Cerebellar cortex (tissue), 1 donor: ENCODE measurements at places on chromosomes 5 and 9.

GRCh38 chr5:169251333-169252084 lies 49.4 kb downstream of the SLIT3 start:
- DNase-seq, result peak; percentile 95

GRCh38 chr9:16329671-16330113 lies 540.8 kb downstream of the BNC2 start:
- no peak for DNase-seq

- DNase-seq, result no peak
Observed at GRCh38 chr5:44983006-44983405, 174.3 kb downstream of the MRPS30 start.

- peak; percentile 85 for DNase-seq
Observed at GRCh38 chr5:76273206-76273885, 129.7 kb upstream of the IQGAP2 start.

GRCh38 chr5:140317859-140318258 lies 15.0 kb upstream of the PFDN1 start:
- no peak for DNase-seq

GRCh38 chr5:177175336-177175735 lies 41.8 kb downstream of the NSD1 start:
- DNase-seq, result no peak

- no peak for DNase-seq
Observed at GRCh38 chr9:7859701-7860334, 60.2 kb upstream of the DMAC1 start.

DNA sequence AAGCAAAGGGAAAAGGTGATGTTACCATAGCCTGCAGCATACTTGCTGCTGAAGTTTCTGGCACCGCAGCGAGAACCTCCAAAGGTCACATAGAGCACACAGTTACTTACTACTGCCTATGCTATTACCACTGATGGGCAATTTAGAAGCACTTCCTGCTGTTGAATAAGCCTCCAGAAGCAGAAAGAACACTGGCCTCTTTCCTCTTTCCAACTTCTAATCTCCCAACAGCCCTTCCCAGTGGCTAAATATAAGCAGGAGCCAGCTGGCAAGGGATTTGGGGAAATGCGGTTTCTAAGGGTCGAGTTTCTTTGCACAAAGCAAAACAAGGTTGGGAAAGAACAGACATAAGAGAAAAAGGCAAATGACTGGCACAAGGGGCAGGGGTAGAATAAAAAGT lies 669.2 kb upstream of the ACO1 start:
- no peak for DNase-seq

- no peak for DNase-seq
Observed at GRCh38 chr5:17463653-17464052, 34.4 kb upstream of the TAF11L2 start.

DNA sequence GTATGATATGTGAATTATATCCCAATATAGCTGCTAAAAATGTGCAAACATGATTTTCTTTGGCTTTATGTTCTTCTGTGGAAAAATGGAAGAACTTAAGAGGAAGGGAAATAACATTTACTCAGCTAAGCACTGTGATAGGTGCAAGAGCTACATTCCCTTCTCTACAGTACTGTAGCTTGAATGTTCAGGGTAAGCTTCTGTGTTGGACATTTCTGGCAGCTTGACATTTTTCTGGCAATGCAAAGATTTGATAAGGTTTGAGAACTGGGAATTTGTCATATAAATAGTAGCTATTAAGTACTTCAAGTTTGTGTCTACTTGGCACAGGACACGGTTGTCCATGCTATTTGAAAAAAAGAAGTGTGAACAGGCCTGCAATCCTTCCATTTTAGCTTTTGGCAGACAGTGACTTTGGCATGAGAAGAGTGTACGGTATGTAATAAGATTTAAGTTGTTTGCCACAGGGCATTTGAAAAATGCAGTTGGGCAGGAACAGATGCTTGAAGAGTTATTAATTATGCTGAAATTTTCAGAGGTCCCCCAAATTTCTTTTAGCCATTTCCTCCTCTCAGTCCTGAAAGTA lies 77.6 kb downstream of the KIF4B start:
- DNase-seq, result no peak

GRCh38 chr5:168992687-168993086 lies 308.3 kb downstream of the SLIT3 start:
- DNase-seq, result no peak

DNA sequence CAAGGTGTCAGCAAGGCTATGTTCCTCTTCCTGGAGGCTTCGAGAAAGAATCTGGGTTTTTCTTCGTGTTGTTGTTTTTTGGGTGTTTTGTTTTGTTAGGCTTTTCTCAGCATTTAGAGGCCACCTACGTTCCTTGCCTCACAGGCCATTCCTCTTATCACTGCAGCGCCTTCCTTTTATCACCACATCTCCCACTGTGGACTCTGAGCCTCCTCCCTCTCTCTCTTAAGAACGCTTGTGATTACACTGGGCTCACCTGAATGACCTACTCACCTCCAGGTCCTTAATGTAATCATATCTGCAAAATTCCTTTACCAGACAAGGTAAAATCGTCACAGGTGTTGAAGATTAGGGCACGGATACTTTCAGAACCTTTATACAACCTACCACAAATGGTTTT lies 340.8 kb downstream of the DTWD2 start:
- DNase-seq, result no peak

- DNase-seq, result peak; percentile 28
Observed at GRCh38 chr5:154972476-154973080, 31.7 kb downstream of the MRPL22 start.

DNA sequence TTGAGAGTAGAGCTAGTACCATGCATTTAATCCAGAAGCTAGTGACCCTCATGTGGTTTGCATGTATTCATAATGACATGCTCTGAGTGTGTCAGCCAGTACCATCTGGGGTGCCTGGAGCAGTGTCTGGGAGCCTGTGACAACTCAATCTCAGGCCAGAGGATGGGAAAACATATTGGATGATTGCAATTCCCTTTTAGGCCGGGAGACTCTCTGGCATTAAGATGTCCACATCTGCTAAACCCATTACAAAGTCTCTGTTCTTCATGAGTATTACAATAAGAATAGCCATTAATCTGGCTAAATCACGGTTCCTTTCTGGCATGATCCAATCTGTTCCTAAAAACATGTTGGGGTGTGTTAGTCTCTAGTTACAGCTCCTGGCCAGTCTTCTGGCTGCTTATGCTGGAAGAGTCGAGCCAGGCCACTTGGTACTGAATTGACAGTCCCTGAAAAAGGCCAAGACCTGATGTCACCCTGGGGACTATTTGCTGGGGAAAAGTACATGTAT lies 475.7 kb downstream of the ENC1 start:
- DNase-seq, result no peak

DNA sequence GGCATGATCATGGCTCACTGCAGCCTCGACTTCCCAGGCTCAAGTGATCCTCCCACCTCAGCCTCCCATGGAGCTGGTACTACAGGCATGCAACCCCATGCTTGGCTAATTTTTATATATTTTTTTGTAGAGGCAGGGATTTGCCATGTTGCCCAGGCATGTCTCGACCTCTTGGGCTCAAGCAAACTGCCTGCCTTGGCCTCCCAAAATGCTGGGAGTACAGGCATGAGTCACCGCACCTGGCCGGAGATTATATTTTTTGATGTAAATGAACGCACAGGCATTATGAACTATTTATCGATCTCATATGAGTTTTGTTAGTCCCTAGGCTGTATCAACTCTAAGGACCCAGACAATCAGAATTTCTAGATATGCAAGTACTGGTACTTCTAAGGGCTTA lies 25.5 kb upstream of the CEP120 start:
- DNase-seq, result no peak

GRCh38 chr5:20514145-20514544 lies 526.1 kb upstream of the CDH18 start:
- no peak for DNase-seq

- DNase-seq, result no peak
Observed at GRCh38 chr5:44183753-44184152, 205.5 kb downstream of the FGF10 start.

DNA sequence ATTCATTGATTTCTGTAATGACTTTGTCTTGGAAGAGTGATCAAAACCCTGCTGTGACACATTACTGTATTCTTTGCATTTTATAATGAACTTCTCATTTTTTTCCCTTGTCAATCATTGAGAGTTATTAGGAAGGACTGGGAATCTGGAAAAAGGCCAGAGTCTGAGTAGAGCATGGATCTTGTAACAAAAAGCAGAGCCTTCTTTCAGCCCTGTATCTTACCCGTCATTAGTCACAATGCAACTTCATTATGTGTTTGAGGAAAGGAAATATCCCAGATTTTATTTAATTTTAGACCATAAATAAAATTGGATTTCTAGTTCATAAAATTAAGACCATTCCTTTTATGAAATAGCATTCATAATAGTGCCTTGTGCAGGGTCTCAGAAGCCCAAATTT lies 131.4 kb downstream of the ARHGEF28 start:
- DNase-seq, result no peak

GRCh38 chr9:126986506-126986951 lies 71.9 kb downstream of the RALGPS1 start:
- no peak for DNase-seq

DNA sequence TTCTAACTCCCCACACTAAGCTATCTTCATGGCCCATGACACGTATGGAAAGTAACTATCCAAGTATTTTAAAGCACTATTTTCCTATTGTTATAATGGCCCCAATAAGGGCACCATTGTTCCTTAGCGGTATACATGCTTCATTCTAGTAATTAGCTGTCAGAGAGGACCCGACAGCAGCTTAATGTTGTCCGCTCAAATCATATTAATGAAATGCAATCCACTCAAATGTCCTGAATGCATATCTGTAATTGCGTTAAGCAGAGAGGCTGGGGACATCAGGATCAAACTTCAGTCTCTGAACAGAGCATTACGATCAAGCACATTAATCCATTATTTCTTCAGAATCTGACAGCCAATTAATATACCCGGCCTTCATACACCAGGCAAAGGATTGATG lies 139.7 kb downstream of the CRB2 start:
- no peak for DNase-seq

GRCh38 chr5:178576591-178577351 lies 13.4 kb downstream of the COL23A1 start:
- DNase-seq, result no peak

DNA sequence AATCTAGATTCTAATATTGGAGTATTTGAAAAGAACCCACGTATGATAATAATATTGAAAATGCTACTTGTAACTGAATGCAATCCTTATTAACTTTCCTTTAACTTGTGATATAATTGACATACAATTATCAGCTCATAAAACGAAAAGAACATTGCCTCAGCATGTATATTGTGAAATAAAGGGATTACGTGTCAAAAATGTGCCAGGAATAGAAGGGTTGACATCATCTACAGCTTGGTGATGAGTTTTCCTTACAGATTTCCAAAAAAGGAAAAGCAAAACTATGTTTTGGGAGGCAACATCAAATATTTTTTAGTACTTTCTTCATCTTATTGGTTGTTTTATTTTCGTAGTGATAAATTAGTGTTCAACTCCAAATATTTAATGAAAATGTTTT lies 266.0 kb upstream of the PTGER4 start:
- no peak for DNase-seq

- DNase-seq, result no peak
Observed at GRCh38 chr5:113147101-113147508, 170.5 kb downstream of the DCP2 start.

DNA sequence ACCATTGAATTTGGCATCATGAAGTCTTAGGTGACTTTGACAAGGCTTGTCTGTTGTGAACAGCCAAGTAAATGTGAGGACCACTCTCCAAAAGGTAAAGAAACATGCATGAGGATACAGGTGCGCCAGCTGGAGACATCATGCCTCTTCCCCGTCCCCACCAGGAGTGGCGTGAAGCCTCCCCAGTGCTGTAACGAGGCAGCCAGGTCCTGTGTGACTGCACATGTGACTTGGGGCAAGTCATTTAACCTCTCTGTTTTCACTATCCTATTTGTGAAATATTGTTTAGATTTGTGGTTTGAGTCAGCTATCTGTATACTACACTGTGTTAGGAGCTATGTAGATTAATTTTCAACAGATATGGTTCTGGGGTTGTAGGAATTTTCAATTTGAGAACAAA lies 65.0 kb downstream of the DOCK8 start:
- no peak for DNase-seq

- DNase-seq, result no peak
Observed at GRCh38 chr9:136543280-136543679, 2.6 kb downstream of the NOTCH1 start.

DNA sequence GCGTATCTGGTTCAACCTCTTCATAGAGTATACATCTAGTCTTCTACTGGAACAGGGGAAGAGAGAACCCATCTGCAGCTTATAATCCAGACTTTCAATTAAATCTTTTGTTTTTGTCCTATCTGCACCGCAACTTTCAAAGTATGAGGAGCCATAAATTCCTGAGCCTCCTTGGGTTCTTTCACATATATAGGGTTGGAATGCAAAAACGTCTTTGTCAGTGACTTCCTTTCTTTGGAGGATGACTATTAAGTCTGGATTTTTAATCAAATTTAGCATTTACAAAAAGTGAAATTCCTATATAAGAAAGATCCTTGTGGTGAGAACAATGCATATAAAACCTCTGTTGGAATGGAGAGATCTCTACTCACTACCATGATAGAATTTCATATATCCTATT lies 370.8 kb downstream of the TMEM38B start:
- no peak for DNase-seq

DNA sequence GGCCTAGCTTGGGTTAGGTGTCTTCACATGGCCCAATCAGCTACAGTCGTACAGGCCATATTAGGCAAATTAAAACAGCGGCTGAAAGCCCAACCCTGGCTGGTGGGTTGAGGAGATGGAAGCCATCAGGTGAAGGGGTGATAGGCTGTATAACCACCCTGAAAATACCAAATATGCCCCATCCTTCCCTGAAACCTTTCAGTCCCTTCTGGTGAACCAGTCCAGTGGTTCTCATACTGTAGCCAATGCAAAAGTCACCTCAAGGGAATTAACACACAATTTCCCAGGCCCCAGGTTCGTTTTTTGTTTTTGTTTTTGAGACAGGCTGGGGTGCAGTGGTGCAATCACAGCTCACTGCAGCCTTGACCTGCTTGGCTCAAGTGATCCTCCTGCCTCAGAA lies 19.8 kb upstream of the KCNV2 start:
- DNase-seq, result no peak

- DNase-seq, result no peak
Observed at GRCh38 chr5:132057498-132058255, 2.8 kb upstream of the IL3 start.

DNA sequence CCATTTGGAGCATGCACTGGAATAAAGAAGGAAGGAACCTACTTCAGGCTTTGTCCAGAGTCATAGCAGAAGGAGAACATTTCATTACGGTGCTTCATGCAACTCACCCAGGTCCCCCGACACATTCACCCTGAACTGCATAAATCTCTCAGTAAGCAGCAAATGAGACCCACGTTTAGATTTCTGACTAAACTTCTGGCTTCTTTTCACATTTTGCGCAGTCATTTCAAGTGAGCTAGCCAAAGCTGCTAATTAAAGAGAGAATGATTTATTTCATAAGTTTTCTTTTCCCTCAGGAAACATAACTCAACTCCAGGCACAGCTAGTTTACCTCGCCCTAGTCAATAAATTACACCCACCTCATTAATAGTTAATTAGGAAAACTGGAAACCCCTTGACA lies 88.6 kb upstream of the GAS1 start:
- no peak for DNase-seq

DNA sequence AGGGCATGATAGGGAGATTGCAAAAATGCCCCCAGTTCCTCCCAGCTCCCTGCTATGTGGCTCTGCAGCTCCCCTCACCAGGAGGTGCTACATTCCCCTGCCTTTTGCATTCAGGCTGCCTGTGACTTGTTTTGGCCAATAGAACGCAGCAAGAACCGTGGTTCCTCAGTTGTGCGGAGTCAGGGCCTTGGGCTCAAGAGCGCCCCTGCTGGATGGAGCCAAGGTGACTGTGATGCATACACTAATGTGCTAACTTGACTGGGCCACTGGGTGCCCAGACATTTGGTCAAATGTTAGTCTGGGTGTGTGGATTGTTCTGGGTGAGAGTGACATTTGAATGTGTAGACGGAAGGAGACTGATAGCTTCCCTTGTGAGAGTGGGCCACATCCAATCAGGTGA lies 123.3 kb upstream of the MVB12B start:
- DNase-seq, result no peak
